ENCODE measurements at places on chromosomes 16 and 17. TPM values are rescaled to one million over a fixed set of nuclear protein-coding genes. Genes with fewer than 3 reads are reported as not detected.

Gene SLC4A1
- total RNA-seq, result 0.13 TPM

Gene SLC52A1
- 0.17 TPM for total RNA-seq

Gene RNF135
- total RNA-seq, result 8.0 TPM

Gene CXCL16
- total RNA-seq, result 4.2 TPM

Gene GPR139
- total RNA-seq, result not detected

Gene SLFN11
- 0.90 TPM for total RNA-seq

Gene MYH1
- total RNA-seq, result not detected

Gene DHRS7C
- not detected for total RNA-seq
